Brain pericyte (primary cell): ENCODE measurements at places on chromosomes 6 and 20.

- DNase-seq: no peak
Measured at GRCh38 chr20:8209061-8209460, 77.0 kb downstream of the PLCB1 start.

- no peak for DNase-seq
Measured at GRCh38 chr6:42369568-42369967, 82.2 kb downstream of the TRERF1 start.

DNA sequence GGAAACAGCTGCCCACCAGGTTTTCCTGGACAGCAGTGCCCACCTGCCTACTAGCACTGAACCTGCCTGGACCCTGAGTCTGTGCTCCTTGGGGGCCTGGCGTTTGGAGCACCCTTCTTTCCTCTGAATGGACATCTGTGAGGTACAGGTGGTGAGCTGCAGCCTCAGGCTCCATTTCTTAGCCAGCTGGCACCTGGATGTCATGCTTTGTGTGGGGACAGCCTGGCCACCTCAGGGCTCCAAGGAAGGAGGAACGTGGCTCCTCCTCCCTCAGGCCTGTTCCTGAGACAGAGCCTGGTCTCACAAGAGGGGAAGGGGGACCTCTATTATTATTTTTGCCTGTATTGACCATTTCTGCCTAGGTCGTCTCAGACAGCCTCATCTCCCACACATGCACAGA is 8.1 kb downstream of the TMEM151B start:
- DNase-seq: no peak

DNA sequence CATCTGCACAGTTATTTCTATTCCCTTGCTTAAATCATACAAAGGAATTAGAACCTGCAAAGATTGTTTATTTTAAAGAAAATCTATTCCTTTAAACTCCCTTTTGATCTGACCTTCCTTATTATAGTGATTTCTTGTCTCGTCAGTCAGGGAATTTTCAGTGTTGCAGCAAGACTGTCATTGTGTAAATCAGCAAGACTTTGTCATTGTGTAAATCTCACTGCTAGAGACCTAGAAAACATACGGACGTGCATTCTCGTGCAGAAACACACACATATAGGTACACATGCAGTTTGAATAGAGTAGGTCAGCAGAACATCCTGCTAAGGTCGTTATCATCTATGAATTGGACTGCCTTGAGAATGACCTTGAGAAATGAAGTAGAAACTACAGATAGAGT is 6.2 kb upstream of the SGK1 start:
- DNase-seq: no peak

- no peak for DNase-seq
Measured at GRCh38 chr6:27136978-27137814, 110.3 kb upstream of the PRSS16 start.

- no peak for DNase-seq
Measured at GRCh38 chr6:91428953-91429560, 842.2 kb upstream of the MAP3K7 start.

- no peak for DNase-seq
Measured at GRCh38 chr6:382883-383810, 8.4 kb upstream of the IRF4 start.

DNA sequence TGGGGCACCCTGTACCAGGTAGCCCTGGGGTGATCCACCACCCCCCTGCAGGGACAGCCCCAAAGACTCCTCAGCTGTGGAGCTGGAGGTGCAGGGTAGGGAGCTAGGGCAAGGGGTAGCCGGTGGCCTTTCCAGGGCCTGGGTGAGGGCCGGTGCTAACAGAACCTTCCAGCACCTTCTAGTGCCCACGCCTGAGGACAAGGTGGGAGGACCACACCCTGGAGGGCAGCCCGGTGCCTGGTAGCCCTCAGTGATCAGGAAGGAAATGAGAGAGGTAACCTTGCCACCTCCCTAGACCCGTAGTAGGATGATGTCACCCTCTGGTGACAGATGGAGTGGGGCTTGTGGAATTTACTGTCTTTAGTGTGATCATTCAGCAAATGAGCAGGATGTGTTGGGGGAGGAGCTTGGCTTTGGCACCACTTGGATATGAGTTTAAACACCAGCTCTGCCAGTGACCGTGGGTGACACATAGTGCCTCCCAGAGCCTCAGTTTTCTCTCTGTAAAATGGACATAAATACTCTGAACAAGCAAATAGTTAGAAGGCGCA is 187.7 kb downstream of the NFATC2 start:
- no peak for DNase-seq

GRCh38 chr20:44188752-44189151 is 1.8 kb upstream of the JPH2 start:
- DNase-seq: no peak

- no peak for DNase-seq
Measured at GRCh38 chr6:104595311-104595820, 264.4 kb downstream of the HACE1 start.

- DNase-seq: no peak
Measured at GRCh38 chr20:60509407-60509806, 551.2 kb downstream of the CDH26 start.

- no peak for DNase-seq
Measured at GRCh38 chr6:10073341-10073740, 341.5 kb downstream of the TFAP2A start.

GRCh38 chr20:56429502-56429901 is 17.4 kb downstream of the CASS4 start:
- no peak for DNase-seq

DNA sequence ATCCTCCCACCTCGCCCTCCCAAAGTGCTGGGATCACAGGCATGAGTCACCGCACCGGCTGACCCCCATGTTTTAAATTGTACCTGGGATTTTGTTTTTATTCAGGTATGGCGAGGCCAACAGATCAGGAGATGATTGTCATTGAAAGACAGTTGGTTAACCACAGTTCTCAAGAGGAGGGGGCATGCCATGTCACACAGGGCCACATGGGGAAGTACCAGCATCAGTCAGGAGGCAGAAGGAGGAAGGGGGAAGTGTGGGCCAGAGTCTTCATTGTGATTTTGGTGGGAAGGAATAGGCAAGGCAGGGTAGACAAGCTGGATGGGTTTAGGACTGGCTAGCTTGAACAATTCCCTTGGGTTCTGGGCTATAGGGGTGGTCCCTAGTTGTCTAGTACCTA is 9.9 kb upstream of the MMP9 start:
- DNase-seq: no peak

GRCh38 chr6:1903780-1904465 is 294.2 kb downstream of the FOXC1 start:
- DNase-seq: no peak

DNA sequence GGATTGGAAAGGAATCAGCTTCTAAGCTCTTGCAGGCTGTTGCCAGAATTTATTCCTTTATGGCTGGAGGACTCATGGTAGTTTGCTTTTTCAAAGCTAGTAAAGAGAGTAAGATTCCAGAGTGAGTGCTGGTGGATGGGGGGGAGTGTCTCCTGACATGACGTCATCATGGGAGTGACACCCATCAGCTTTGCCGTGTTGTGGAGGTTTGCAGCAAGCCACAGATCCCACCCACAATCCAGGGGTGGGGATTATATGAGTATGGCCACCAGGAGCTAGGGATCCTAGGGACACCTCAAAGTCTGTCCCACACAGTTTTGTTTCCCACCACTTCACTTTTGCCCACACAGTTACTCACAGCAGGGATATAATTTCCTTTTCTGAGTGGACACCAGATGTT is 28.7 kb upstream of the PMEPA1 start:
- DNase-seq: no peak

- DNase-seq: no peak
Measured at GRCh38 chr20:4709261-4710105, 12.2 kb upstream of the PRND start.

DNA sequence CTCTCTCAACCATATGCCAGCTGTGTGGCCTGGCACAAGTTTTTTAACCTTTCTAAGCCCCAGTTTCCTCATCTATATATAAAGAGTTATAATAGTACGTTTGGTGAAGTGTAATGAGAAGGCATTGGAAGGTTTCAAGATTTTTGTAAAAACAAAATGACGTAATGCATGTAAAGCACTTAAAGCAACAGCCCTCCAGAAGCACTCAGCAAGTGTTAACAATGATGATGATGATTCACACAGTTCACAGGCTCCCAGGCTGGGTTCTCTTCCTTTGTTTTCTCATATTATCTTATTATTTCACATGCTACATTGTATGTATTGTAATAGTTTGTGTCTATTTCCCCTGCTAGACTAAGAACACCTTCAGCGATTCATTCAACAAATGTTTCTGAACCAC is 6.2 kb downstream of the CEP250 start:
- DNase-seq: no peak

GRCh38 chr20:3071266-3071609 is 182 bp upstream of the OXT start:
- DNase-seq: no peak

GRCh38 chr6:45299096-45299581 is 29.0 kb upstream of the RUNX2 start:
- no peak for DNase-seq

DNA sequence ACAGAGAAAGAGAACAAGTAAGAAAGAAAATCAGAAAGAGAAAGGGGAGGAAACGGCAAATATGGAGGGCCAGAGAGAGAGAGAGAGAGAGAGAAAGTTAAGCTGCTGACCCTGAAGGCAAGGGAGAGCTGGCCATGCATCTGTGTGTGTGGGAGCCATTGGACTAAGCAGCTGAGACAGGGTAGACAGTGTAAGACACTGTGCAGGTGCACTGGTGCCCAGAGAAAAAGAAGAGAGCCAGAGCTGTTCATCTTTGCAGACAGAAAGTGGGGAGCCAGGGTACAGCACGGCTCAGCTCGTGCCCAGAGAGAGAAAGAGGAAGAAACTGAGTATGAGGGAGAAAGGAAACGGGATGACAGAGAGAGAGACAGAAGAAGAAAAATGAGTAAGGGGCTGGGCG is 24.2 kb upstream of the ZNF318 start:
- no peak for DNase-seq

DNA sequence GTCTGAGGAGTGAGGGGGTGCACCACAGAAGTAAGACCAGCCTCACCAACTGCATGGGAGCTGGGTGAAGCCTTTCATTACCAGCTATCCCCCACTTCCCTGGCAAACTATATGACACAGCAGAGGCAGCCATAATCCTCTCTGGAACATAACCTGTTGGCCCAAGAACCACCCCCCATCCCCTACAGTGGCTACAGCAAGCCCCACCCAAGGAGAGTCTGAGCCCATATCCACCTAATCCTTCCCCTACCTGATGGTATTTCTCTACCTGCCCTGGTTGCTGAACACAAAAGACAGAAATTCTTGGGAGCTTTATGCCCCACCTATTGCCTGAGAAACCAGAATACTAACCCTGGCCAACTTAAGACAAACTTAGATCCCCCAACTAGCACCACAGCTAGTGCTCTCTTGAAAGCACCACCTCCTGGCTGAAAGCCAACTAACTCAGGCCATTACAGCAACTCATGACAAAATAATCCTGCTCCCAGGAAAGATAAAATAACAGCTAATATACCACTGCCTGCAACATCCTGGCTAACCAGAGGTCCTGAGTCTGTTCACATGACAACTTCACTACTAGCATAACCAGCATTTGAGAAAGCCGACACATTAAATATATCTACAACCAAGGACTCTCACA is 11.2 kb downstream of the RNGTT start:
- no peak for DNase-seq

DNA sequence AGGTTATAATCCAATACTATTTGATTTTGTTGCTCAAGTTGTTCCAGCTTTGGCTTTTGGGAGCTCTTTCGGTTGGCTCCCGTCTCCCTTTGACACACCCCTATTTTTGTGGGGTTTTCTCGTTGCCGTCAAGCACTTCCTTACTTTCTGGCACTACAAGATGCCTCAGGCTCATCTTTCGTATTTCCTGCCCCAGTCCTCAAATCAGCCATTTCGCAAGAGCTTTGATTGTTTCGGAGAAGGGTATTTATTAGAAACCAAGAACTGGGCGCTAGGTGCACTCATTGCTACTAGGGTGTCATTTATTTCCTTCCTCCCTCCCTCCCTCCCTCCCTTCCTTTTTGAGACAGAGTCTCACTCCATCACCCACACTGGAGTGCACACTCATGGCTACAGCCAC is 13.3 kb upstream of the SOX12 start:
- no peak for DNase-seq

DNA sequence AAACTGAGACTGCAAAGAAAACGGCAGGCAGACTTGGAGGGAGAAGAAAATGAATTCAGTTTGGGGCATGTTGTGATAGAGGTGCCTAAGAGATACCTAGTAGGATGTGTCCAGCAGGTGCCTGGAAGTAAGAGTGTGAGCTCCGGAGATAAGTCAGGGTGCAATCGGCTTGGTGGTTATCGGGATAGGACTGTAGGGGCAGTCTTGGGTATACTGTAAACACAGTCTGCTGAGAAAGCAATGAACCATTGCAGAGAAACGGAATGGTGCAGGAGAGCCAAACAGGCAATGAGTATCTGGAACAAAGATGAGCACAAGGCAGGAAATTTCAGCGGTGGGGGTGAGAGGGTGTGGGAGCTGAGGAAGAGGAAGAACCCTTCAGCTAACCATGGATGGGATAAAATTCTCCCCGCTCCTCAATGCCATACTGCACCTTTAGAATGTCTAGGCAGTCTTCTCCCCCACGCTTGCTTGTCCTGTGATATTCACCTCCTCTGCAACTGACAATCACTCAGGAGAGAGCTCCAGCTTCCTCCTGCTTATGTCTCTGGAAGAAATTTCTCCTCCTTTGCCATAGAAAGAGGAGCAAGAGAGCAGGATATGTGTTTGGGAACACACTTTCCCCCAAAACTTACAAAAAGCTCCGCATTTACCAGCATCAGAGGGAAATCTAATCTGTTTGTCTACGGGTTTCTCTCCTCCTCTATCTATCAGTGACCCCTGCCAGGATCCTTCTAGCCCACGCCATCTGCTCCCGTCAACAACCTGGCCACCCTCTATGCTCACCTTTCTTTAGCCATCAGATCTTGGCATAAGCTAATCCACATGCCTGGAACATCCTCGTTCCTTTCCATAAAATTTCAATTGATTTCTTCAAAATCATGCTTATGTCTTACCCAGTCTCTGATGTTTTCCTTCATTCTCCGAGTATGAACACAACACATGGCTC is 381.7 kb upstream of the JARID2 start:
- no peak for DNase-seq

GRCh38 chr20:32352121-32352720 is 5.9 kb upstream of the ASXL1 start:
- no peak for DNase-seq

- DNase-seq: no peak
Measured at GRCh38 chr6:52931351-52931750, 21.9 kb upstream of the GSTA3 start.

GRCh38 chr20:61674121-61674520 is 391.6 kb downstream of the TAF4 start:
- DNase-seq: no peak

- no peak for DNase-seq
Measured at GRCh38 chr6:128144320-128144719, 243.5 kb upstream of the THEMIS start.

DNA sequence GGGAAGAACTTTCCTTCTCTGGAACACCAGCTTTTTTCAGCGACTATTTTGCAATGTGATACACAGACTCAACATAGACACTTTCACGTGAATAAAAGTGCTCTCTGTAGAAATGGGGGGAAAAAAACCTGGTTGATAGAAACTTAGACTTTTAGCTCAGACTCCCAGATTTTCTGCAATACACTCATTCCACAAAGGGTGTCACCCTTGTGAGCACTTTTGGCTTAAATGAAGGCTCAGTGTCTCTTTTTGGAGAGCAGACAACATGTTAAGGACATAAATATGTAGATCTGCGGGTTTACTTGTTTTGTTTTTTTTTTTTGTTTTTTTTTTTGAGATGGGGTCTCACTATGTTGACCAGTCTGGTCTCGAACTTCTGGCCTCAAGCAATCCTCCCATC is 579.6 kb downstream of the PTPRT start:
- DNase-seq: no peak

- no peak for DNase-seq
Measured at GRCh38 chr6:3286641-3287171, 28.0 kb downstream of the PSMG4 start.

GRCh38 chr20:10430704-10431103 is 3.3 kb downstream of the MKKS start:
- no peak for DNase-seq
